ENCODE measurements at places on chromosomes 2 and 18.

- DNase-seq: no peak
Observed at GRCh38 chr2:15747603-15748471, 156.2 kb downstream of the DDX1 start.

DNA sequence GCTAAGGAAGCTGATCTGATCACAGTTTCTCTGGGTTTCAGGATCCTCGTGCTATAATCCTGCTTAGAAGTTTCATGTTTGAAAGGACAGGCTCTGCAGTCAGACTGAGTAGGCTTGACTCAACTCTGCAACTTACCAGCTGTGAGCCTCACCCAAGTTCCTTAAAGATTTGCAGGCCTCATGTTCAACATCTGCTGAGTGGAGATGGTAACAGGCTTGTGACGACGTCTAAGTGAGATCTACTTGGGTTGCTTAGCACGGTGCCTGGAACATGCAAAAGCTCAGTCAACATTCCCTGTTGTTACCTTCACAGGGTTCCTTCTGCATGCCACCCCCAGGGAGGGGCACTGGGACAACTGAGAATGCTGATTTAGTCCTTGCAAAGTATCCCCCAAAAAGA is 164.2 kb downstream of the C1D start:
- no peak for DNase-seq

DNA sequence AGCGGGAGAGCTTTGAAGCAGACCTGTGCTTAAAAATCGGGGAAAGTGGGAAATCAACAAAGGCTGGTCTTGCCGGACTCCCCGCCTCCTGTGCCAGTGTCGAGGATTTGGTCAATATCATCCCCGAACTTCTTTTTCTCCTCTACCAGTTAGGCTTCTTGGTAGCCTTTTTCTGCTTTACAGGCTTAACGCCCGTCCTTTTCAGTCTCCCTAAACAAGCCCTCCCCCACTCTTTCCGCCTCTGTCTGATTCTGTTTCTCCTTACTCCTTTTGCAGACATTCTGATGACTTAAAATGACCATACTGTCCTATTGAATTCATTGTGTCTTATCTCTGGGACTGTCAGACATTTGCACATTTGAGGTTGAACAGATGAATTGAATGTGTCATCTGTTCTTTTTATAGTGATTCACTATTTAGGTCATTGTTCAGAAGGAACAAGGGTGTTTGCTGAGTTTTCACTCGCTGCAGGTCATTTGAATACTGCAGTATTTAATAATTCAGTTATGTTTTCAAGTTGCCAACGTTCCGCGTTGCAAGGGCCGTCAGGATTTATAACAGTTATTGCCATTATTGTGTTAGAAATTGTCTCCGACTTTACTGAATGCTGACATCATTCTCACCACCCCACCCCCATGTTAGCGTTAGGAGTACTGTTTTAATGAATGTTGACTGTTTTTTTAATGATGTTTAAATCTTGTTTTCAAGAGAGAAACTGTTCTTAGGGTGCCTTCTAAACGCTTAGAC is 1.1 kb downstream of the ITGAV start:
- DNase-seq: peak; percentile 12

DNA sequence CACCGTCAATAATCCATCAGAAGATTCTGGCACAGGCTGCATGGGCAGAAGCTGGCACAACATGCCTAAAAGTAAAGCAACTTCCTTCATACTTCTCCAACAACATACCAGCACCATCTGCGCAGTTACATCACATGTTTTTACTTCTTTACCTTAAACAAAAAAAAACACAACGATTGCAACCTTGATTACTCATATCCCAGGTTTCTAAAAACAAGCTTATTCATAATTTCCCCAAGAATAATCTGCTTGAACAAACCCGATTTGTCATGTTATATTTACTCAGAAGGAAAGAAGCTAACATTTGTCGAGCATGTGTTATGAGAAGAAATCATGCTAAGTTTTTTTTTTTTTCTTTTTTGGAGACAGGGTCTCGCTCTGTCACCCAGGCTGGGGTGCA is 54.7 kb downstream of the THADA start:
- DNase-seq: no peak

DNA sequence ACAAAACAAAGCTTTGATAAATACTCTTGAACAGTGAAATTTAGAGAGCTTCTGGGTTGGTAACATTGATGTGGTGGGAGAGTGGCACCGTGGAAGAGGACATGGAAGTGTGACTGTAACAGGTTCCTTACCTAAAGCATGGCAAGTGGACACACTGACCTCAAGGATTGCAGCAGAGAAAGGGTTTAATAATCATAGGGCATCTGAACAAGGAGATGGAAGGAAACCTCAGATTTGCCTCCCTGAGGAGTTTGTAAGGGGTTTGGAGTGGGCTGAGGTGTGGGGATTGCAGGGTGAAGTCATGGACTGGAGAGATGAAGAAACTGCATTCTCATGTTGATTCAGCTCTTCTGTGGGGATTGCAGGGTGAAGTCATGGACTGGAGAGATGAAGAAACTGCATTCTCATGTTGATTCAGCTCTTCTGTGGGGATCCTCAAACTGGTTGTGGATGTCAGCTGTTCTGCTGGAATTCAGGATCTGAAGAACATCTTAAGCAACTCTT is 83.8 kb upstream of the TLK1 start:
- DNase-seq: no peak

GRCh38 chr2:95047629-95048510 is 22.4 kb downstream of the MAL start:
- no peak for DNase-seq

DNA sequence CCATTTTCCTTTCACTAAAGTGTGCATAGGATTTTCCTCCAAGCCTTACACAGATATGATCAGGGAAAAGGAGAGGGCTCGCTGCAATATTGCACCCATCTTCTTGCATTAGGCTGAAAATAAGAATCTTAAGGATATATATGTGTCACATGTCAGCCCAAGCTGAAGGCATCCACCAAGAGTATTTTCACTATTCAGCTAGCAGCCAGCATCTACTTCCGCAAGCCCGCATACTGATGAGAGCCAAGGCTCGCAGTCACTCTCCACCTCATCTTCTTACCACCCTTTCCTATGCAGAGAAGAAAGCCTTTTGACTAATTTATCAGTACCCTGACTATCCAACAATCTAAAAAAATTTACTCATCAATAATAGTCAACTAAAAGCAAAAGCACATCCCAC is 6.1 kb downstream of the TMEM163 start:
- DNase-seq: no peak

DNA sequence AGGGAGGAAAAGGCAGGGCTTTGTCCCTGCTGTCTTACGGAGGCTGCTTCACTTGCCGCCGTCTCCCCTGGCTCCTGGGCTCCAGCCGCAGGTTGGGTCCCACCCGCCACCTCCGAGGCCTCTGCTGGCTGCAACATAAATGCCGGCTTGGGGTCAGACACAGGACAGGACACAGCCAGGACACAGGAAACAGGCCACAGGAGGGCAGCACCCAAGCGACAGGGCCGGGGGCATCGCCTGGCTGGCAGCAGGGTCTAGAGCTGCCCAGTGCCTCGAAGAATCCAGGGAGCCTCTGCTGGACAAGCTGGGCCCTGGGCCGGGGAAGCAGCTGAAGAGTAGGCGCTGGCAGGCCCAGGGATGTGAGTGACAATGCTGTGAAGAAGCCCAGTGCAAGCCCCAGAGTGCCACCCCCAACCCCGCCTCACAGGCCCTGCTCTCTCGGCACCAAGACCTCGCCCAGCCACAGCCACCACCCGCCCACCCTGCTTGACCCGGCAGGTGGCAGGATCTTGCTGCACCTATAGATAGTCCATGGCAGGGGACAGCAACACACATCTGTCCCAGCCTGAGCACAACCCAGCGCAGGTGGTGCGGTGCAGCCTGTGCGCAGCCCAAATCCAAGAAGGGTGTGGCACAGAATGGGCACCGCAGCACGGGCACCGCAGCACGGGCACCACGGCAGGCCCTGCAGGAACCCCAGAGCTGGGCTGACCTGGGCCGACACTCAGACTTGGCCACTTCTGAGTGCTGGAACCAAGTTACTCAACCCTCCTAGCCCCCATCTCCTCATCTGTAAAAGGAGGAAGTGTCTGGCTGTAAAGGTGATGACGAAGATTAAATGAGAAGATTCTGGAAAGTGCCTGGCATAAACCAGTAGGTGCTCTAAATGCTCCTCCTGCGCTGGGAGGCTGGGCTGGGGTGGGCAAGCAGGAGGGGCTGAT is 55.6 kb downstream of the BIN1 start:
- no peak for DNase-seq

GRCh38 chr2:39870871-39871270 is 91.8 kb upstream of the THUMPD2 start:
- DNase-seq: no peak

DNA sequence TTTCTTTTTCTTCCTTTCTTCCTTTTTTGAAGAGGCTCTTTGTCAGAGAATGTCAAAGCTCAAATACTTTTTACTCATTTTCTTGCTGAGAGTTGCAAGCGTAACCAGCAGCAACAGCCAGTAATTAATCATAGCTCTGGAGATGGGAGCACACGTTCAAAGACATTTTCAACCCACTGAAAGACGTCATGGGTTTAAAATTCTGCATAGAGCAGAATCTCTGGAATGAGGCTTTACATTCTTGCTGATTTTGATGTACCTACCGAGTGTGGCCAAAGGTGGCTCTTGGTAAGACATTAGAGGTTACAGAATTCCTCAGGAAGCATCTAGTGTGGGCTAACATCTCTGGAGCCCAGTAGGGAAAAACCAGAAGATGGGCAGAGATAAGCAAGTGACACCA is 292.5 kb downstream of the MTX2 start:
- no peak for DNase-seq

GRCh38 chr2:76953733-76954347 is 568.3 kb downstream of the LRRTM4 start:
- no peak for DNase-seq

GRCh38 chr2:157902692-157903091 is 26.6 kb upstream of the ACVR1 start:
- DNase-seq: no peak

GRCh38 chr18:49243391-49243790 is 217.1 kb downstream of the DYM start:
- DNase-seq: no peak

DNA sequence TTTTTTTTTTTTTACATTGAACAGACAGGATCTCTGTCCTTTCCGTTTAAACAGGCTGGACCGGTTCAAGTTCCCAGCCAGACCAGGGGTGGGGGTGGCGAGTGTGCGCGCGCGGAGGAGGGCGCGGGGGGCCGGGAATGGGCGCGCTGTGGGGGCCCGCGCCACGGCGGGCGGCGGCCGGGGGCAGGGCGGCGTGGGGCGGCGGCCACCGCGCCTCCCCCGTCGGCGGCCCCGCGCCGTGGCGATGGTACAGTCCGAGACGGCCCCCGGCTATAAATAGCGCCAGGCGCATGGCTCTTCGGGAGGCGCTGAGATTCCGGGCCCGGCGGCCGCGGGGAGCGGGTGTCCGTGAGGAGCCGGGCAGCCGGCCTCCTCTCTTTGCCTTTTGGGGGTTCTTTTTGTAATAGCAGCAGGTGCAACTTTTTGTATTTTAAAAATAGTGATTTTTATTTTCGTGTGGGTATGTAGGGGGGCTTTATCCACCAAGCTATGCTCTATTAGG is 430 bp upstream of the CELF4 start:
- no peak for DNase-seq

- no peak for DNase-seq
Observed at GRCh38 chr2:147826278-147827087, 18.3 kb upstream of the ACVR2A start.

GRCh38 chr2:112811841-112812306 is 24.7 kb downstream of the IL1B start:
- no peak for DNase-seq

GRCh38 chr2:198873503-198874471 is 584.0 kb downstream of the SATB2 start:
- DNase-seq: no peak

DNA sequence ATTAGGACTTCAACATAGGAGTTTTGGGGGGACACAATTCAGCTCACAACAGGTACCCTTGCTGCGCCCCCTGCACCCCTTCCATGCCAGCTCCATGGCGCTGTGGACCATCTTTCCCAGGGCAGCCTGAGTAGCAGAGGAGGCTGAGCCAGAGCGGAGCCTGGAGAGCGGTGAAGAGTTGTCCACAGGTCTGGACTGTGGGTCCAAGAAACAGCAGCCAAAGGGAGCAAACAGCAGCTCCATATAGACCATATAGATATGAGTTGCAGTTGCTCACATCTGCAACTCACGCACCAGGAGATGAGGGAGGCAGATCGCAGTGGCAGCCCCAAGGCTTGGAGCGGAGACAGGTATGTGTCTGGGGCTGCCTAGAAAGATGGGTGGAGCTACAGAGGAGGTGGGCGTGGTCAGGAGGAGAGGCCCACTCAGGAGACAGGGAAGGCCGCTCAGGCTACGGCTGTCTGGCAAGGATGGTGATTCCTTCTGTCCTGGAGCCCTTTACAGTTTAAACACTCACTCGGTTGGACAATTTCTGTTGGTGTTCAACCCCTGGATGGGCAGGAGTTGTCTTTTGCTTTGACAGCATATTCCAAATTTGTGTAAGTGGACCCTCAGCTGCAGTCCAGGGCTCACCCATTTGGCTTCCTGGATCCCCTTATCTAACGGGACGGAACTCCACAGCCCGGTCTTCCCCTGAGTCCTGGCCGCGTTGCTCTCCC is 155.1 kb downstream of the LPIN1 start:
- no peak for DNase-seq

- DNase-seq: no peak
Observed at GRCh38 chr2:157192445-157193423, 64.8 kb upstream of the GALNT5 start.

DNA sequence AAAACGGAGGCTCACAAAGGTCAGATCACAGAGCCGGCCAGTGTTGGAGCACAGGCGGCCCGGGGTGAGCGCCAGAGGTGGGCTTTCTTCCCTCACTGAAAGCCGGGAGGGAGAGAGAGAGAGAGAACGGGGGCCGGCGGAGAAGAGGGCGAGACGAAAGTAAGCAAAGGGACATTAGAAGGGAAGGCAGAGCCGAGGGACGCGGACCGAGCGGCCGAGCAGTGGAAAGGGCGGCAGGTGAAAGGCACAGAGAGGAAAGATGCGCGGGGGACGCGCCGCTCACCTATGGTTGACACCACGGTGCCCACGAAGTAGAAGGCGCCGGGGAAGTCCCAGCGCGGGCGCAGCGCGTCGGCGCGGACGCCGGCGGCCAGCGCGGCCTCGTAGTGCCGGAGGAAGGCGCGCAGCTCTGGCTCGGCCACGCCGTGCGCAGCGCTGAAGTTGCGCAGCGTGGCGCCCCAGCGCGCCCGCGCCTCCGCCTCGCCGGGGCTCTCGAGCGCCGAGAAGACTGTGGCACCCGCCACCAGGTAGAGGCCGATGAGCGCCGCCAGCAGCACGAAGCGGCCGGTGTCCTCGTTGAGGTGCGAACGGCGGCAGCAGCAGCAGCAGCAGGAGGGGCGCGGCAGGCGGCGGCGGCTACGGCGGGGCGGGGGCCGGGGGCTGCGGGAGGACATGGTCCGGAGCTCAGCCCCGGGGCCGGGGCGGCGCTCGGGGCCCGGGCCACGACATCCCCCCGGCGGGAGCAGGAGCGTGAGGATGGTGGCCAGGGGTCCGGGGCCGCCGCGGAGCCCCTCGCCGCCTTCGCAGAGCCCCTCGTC is 166.9 kb downstream of the MSH2 start:
- peak; percentile 13 for DNase-seq

DNA sequence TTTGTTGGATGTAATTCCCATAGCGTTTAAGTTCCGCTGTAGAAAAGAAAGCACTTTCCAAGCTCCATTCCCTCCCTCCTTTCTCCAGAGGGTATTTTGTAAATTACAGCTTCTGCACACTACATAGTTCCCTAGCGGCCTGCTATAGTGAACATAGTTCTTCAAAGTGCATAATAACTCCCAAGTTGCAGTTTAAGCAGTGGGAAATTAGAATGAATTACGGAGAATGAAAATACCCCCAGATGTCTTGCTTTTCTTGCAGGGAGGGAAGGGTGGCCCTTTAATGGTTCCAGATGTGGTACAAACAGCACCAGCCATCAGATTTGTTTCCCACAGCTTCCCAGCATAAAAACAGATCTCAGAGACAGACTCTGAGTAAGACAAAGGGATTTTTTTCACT is 893.9 kb downstream of the SUCLG1 start:
- no peak for DNase-seq

Data from stimulated activated naive CD8-positive, alpha-beta T cell treated with anti-CD3 and anti-CD28 coated beads, Interleukin-15, Interleukin-2, amounts not matched to agents 100 U/mL and 50 U/mL, for 24 hours (primary cell).